ENCODE measurements at places on chromosomes 7 and 10. TPM values are rescaled to one million over a fixed set of nuclear protein-coding genes. Genes with fewer than 3 reads are reported as not detected.

DNA sequence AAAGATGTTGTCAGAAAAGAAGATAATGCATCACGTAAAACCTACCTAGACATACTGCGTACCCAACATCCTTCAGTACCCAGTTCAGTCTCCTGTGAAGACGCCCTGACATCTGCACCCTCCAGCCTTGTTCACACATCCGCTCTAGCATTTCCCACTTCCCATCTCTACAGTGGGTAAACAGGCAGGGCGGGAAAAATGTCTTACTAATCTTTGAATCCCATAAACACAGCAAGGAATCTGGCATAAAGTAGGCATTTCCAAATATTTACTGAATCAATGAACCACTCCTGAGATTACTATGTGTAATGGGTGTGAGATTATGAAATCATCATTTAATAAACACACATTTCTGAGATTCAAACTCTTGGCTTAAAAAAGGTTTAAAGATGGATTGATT is 132.8 kb downstream of the GLI3 start:
- DNase-seq, result no peak

DNA sequence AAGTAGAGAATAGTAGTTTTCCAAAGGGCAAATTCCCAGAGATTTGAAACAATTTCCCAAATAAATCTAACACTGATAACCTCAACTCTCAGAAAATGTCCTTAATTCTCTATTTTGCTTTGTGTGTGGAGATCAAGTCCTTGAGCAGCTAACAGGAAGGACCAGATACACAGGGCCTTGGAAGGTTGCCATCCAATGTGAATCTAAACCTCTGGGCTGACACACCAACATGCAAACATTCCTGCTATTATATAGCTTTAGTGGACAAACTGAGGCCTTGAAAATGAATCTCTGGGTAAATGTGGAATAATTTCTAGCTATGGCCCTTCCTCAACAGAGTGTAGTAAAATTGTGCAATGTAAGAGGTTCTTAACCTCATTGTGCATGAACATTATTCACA is 44.1 kb upstream of the PARD3 start:
- no peak for DNase-seq

DNA sequence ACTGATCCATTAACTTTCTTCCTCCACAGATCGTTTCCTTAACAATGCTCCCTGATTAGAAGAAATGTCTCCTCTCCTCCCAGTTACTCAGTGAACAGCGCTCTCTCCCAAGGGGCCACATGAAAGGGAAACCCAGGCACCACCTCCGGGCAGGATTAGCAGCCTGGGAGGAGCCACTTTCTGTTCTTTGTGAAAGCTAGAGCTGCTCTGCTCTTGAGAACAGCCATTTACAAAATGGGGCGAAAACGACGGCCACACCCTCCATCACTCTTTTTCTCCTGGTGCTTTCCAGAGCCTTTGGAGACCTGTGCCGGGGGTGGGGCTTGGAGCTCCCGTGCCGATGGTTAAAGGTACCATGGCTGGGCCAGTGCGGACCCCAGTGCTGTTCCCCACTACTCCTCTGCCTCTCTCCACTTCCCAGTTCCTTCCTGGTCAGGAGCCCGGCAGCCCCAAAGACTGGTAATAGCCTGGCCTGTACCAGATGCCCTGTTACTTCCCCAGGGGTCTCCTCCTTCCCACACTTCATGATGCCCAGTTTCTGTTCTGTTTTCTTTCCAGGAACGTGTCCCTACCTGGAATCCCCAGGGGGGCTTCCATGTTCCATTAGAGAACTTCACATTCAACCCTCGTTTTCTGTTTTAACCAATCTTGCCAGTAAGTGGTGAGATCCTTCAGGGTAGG is 402.9 kb upstream of the GALNT17 start:
- no peak for DNase-seq

GRCh38 chr10:95559896-95560277 is 1.3 kb downstream of the SORBS1 start:
- DNase-seq, result no peak

GRCh38 chr10:47176903-47177868 is 122.8 kb upstream of the GDF10 start:
- no peak for DNase-seq

DNA sequence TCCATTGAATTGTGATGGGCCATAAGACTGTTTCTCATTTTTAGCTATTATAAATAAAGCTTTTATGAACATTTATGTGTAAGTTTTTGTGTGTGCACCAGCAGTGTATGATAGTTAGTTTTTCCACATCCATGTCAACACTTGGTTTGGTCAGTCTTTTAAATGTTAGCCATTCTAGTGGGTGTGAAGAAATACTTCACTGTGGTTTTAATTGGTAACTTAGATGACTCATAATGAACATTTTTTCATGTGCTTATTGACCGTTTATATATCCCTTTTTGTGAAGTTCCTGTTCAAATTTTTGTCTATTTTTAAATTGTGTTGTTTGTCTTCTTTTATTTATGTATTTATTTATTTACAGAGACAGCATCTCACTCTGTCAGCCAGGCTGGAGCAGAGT is 23.6 kb upstream of the PDK4 start:
- no peak for DNase-seq

GRCh38 chr10:127046975-127047877 is 142.0 kb downstream of the DOCK1 start:
- DNase-seq, result no peak

GRCh38 chr7:27958933-27959548 is 219.1 kb downstream of the TAX1BP1 start:
- DNase-seq, result no peak

GRCh38 chr7:18829858-18830285 is 287.6 kb downstream of the TWIST1 start:
- DNase-seq, result no peak

DNA sequence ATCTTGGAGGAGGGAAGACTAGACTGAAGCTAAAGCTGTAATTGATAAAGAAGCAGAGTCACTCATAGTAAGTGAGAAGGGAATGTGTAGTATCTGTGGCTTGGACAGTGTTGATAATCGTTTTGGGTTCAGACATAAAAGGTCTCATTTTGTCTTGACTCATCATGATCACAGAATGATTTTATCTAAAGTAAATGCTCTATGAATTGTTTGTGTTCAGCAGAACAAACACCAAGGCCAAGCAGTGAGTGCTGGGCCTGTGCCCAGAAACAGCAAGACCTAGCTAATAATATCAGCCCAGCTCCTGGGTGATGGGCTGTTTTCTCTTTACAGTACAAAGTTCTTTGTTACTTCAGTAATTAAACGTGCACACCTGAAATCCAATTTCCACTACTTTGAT is 26.7 kb upstream of the CD36 start:
- DNase-seq, result peak; percentile 44

DNA sequence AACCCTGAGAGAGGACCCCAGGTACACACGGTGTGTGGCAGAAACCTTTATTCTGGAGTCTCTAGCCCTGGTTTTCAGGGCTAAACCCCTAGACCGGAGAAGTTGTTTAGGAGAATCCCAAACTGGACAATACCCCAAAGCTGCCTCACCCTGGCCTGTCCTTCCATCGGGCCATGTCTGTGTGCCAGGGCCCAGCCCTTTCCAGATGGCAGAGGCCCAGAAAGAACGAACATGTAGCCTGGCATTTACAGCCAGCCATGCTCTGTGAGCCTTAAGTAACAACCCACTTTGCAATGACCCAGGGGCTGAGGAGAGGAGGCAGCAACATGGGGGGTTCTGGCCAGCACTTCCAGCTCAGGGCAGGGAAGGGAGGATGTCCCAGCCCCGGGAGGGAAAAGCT is 142.1 kb downstream of the NEURL1 start:
- no peak for DNase-seq

GRCh38 chr10:6813306-6813705 is 233.2 kb upstream of the PRKCQ start:
- DNase-seq, result no peak

- no peak for DNase-seq
Measured at GRCh38 chr7:121083790-121084251, 95.3 kb downstream of the CPED1 start.

CPEB3 gene
- total RNA-seq, result 7.0 TPM

RBP3 gene
- not detected for total RNA-seq

CHST15 gene
- total RNA-seq, result 15.7 TPM

C10orf143 gene
- 2.3 TPM for total RNA-seq

All from pancreas (tissue), 10 donors.